ENCODE measurements at places on chromosomes 11 and 22.

DNA sequence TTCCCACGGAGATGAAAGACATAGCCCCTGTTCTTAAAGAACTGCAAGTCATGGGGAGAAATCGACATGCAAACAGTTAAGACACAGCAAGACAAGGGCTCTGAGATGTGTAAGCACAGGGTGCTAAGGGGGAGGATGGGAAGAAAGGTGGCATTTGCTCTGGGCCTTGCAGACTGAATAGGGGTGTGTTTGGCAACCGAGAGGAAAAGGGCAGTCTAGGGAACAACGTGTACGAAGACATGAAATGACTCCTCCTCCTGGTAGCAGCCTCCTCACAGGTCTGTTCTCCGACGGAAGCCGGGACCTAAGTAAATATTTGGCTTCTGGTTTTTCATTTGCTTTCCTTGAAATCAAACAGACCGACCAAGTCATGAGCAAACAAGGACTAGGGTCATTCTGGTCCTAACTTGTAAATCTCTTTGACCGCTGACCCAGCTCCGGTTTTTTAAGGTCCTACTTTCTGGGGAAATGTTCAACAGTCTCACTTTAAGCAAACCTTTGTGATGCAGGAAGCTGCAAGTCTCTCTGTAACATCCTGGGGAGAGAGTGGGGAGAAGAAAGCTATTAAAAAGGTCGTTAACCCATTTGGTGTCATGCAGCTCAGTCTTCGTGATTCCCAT is 19.7 kb downstream of the NNMT start:
- DNase-seq, result no peak

DNA sequence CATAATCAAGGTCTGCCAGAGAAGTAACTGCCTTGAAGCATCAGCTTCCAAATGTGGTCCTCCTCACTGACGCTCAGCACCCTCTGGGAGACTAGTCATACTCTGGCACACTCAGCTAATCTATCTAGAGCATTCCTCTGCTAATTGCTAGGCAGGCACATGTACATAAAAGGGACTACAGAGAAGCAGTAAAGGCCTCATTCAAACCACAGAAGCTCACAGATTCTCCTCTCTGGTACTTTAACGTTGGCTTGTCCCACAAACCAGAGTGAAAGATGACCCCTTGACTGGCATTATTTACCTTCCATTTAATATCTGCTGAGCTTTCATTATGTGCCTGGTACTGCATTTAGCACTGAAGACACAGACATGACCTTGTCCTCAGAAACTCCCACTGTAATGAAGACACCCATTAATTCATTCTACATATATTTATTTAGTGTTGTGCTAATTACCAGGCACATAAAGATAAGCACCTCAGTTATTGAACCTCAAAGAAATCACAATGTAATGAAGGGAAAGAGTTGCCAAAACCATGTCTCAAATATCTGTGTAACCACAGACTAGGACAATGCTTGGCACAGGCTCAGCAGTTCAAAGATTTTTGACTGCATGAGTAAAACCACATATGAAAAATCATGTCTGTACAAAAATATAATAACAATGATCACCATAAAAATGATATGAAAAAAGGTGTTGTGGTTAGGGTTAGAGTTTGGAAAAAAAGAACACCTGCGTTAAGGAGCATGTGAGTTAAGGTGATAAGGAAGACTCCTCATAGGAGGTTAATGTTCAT is 550.4 kb downstream of the DLG2 start:
- DNase-seq, result peak; percentile 54

- no peak for DNase-seq
Measured at GRCh38 chr11:36056160-36056751, 112.4 kb downstream of the LDLRAD3 start.

DNA sequence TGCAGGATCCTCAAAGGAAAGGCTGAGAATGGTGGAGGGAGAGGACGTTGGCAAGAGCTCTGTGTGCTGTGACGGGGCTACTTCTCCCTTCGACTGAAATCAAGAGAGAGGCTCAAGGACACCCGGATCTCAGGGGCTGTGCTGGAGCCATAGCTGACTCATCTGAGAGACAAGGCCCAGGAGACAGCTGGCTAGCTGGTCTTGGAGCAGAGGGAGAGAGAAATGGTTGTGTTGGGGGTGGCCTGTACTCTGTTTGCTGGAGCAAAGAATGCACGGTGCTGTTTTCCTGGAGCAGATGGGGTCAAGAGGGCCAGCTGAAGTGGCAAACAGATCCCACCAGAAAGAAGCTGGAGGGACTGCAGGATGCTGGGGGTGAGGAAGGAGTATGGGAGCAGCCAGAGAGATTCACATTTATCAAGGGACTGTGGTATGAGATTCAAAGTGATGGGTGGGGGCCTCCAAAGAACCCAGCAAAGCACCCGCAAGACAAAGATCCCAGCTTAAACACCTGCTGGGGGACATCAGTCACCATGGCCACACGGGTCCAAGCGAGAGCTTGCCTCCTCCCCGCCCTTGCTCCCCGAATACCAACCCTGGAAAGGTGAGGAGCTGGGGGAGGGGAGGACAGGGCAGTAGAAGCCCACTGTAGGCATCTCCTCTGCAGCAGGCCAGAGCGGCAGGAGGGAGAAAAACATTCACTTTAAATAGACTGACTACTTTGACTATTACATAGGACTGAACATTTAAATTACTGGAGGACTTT is 40.8 kb downstream of the MAP6 start:
- peak; percentile 47 for DNase-seq

GRCh38 chr11:23684701-23685100 is 812.2 kb upstream of the LUZP2 start:
- no peak for DNase-seq

- no peak for DNase-seq
Measured at GRCh38 chr11:88040148-88040496, 135.1 kb downstream of the RAB38 start.

- no peak for DNase-seq
Measured at GRCh38 chr11:130209128-130209932, 49.7 kb downstream of the ST14 start.

GRCh38 chr11:69167130-69167915 is 11.6 kb downstream of the SMIM38 start:
- no peak for DNase-seq

- no peak for DNase-seq
Measured at GRCh38 chr11:44559207-44559939, 6.1 kb upstream of the CD82 start.

DNA sequence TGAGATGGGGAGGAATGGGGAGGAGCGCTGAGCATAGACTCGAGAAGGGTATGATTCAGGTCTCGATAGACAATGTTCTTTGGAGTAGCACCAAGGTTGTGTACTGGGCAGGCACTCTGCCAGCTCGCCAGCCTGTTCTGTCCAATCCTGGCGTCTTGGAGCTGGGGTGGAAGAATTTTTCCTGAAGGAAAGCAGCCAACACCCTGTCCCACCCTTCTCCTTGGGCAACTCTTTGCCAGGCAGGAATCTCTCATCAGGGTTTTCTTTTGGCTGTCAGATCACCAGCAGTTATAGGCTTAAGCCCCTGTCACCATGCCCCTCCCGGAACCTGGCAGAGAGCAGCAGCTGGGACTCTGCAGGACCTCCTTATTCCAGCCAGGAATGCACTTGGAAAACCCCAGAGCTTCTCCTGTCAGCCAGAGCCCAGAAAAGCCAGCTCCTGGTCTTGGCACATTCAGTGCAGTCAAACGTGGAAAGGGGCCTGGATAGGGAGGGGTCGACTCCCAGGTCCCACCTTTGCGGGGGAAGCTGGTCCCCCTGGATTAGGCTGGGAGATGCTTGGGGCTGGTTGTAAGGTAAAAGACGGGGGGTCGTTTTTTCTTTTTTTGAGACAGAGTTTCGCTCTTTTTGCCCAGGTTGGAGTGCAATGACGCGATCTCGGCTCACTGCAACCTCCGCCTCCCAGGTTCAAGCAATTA is 14.4 kb upstream of the SPTBN2 start:
- DNase-seq, result no peak

DNA sequence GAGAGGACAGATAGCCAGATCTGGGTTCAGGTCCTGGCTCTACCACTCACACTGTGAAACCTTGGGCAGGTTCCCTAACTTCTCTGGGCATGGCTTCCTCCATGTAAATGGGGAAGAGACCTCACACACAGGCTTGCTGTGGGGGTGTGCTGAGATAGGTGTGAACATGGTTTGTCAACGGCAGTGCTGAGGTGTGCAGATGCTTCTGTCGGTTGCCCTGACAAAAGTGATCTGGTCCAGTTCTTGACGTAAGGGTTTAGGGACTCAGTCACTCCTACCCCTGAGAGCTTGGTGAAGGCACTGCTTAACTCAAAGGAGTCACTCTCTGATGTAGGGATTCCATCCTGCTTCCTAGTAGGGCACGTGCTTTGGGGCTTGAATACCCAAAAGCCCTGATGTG is 2.0 kb downstream of the C1QTNF4 start:
- no peak for DNase-seq

GRCh38 chr11:123799438-123799837 is 6.7 kb downstream of the OR6M1 start:
- no peak for DNase-seq

- no peak for DNase-seq
Measured at GRCh38 chr11:116700586-116701220, 72.1 kb downstream of the BUD13 start.

GRCh38 chr22:17964643-17965042 is 59.7 kb downstream of the MICAL3 start:
- DNase-seq, result no peak

DNA sequence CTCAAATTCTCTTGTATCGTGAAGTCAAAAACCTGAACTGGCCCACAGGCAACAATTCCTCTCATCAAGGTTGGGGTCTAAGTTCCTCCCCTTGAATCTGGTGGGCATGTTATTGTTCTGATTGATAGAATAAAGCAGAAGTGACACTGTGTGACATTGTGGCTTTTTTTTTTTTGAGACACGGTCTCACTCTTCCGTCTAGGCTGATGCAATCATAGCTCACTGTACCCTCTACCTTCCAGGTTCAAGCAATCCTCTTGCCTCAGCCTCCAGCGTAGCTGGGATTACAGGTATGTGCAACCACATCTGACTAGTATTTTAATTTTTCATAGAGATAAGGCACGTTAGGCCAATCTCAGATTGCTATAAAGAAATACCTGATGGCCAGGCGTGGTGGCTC is 8.9 kb upstream of the PELI3 start:
- DNase-seq, result no peak

GRCh38 chr11:75840522-75840921 is 25.5 kb downstream of the UVRAG start:
- DNase-seq, result no peak

GRCh38 chr11:118691926-118692830 is 12.7 kb upstream of the TREH start:
- peak; percentile 51 for DNase-seq

DNA sequence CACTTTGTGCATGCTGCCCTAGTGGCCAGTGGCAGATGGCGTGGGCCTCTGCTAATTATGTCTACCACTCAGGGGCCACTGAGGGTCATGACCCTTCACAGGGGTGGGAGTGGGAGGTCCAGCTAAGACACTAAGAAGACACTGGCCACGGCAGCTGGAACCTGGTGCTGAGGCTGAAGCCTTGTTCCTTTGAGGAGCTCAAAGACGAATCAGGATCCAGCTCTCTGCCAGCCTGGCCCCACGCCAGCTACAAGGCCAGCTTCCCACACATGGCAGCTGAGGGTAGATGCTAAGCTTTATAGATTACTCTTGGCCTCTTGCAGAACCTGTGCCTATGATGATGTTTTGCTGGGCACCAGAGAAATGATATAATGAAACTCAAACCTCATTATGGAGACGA is 226.3 kb downstream of the DSCAML1 start:
- no peak for DNase-seq

- DNase-seq, result peak; percentile 64
Measured at GRCh38 chr11:44011797-44012196, 36.0 kb upstream of the ACCSL start.

DNA sequence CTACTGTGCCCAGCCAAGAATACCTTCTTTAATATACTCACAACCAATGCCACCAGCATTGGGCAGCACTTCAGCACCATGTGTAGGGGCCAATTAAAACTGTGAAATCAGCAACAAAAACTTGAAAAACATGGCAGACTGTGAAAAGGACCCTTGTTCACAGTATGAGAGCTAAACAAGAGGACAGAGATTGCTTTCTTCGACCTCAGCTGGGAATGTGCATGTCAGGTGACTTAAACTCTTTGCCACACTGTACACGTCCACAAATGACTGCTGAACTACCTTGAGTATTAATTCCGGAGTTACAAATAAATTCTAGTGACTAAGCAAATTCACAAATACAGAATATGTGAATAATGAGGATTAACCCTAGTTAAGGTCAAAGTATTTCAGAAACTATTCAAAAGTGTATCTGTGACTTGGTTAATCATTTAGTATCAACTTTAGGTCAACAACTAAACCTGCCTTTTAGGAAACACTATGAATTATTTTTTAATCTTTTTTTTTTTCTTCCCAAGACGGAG is 33.0 kb downstream of the DDX6 start:
- DNase-seq, result no peak

GRCh38 chr11:33222052-33222750 is 35.0 kb upstream of the HIPK3 start:
- DNase-seq, result no peak

DNA sequence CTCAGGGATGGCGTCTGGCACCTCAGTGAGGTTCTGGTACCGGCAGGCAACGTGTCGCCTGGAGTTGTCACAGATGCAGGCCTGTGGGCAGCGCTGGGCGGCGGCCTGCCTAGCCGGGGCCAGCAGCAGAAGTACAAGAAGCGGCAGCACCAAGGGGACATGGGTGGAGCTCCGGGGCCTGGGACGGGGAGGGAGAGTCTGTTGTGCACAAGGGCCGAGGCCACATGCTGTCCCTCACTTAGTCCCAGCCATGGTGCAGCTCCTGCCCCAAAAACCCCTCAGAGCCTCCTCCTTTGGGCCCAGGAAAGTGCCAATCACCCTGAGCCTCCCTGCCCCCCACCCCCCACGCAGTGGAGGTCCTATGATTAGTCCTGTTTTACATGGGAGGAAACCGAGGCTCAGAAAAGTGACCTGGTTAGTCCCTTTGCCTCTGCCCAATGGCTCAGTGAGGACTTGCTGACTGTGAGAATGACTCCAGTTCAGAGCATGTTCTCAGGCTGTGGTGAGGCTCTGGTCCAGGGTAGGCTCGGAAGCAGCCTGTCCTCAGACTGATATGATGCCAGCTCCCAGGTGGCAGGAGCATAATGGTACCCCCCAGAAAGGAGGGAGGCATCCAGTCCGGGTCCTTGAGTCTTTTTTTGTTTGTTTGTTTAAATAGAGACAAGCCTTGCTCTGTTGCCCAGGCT is 1.1 kb downstream of the CHADL start:
- no peak for DNase-seq

- DNase-seq, result no peak
Measured at GRCh38 chr11:12210200-12210599, 99.8 kb downstream of the MICAL2 start.

GRCh38 chr22:39013942-39014722 is at the start of gene APOBEC3C:
TSS of gene APOBEC3C (plus strand) at chr22:39014257. CDS start at chr22:39014363, 106 bp downstream.
- DNase-seq, result peak; percentile 88

- peak; percentile 68 for DNase-seq
Measured at GRCh38 chr11:3747704-3748103, 49.6 kb downstream of the NUP98 start.

- DNase-seq, result no peak
Measured at GRCh38 chr11:15901054-15901453, 455.3 kb downstream of the SOX6 start.

- no peak for DNase-seq
Measured at GRCh38 chr11:77436506-77436905, 37.4 kb downstream of the PAK1 start.
